ENCODE measurements at places on chromosomes 12 and 14.

- no peak for DNase-seq
These were observed 319.6 kb upstream of the E2F7 start for GRCh38 chr12:77384941-77385340.

DNA sequence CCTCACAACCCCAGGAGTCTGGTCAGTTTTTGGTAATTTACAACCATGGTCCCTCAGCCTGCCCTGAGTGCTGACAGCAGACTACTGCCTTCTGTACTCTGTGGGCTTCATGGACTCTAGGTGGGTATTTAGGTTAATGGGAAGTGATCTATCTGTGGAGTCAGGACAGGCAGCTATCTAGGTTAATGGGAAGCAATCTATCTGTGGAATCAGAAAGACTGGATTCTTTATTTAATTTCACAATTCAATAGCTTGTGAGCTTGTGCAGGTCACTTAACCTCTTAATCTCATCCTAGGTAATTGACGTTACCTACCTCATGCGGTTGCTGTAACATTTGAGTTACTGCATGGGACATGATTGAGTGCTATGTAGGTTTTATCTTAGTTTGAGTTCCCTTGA, 777.5 kb downstream of the NRXN3 start:
- no peak for DNase-seq

- no peak for DNase-seq
These were observed 706.9 kb upstream of the STXBP6 start for GRCh38 chr14:25756876-25757275.

DNA sequence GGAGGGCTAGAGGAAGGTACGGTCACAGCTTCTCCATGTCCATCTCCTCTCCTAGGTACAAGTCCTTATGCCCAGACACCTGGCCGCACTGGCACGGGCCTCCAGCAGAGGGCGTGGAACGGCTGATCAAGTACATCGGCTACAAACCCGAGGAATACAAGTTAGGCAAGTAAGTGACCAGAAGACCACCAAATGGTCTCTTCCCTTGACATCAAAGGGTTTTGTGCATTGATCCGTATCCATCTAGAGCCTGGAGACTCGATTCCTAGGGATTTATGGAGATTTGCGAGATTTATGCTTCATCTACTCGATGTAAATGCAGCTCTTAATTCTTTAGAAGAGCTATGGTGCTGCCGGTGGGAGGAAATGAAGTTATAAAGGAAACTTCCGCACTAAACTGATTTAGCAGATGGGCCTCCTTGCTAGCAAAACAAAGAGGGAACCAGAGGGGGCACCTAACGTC, 44.2 kb downstream of the KCTD10 start:
- peak; percentile 10 for DNase-seq

DNA sequence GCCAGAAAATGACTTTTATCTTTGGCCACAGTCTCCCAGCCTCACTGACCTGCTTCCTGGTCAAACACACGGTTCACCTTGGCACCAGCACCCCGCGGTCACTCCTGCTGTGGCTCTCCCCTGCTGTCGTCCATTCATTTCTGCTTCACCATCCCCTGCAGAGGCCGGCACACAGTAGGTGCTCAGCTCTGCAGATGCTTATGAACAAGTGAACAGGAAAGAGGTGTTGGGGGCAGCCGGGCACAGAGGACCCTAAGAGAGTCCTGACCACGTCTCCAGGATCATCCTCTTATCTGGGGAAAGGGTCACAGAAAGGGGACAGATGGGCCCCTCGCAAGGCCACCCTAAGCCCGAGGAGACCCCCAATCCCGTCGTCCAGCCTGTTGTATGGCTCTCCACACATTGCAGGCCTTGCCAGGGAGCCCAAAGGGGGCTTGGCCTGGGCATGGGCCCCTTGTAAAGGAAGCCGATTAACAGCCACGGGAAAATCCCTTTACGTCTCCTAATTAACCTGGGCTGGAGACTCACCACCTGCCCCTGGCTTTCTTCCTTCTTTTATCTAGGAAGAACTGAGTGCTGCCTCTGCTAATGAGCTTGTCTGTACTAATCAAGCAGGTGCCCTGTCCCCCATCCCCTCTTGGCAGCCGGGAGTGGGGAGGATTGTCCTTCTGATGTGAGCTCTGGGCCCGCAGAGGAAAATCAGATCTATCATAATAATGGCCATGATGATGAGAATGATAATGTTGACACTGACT, 119.2 kb downstream of the AACS start:
- no peak for DNase-seq

Measured in NCI-H1092 treated with DMSO at 0.1 percent for 48 hours (cell line).